ENCODE measurements at places on chromosomes 11 and 22.
A peak's percentile ranks its signal among the peaks of the same experiment; 100 is the strongest.

DNA sequence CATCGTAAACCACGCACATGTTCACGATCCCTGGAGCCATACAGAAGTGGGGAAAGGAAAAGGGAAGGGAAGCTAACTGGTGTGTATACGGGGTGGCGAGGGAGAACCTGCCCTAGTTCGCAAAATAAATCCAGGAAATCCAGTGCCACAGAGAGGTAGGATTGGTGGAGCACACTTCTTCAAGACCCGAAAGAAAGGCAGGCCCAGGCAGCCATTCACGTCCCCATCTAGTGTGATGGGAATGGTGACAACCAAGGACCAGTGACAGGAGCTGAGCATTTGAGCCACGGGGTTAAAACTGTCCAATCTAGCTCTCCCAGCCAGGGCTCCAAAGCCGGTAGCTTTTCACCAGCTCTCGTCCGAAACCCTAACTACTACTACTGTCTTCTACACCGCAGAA is 53.7 kb downstream of the IGSF9B start:
- DNase-seq = no peak

GRCh38 chr11:44634401-44635281 is 69.2 kb downstream of the CD82 start:
- DNase-seq = peak; percentile 91

DNA sequence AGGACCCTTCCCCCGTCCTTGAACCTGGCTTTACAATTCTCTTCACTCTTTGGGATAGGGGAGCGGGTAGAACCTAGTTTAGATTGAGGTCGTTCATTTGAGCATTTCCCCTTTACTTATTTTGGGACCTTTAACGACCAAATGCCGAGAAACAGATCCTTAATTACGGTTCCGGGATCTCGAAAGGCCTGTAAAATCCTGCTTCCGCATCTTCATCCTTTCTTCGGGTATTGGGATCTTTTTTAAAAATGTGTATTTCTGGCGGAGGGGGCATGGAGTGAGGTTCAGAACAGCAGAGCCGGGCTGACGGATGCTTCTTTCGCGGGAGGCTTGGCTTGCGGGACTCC is 395 bp upstream of the HIPK3 start:
- DNase-seq = no peak

GRCh38 chr11:130980071-130980862 is 64.0 kb upstream of the SNX19 start:
- DNase-seq = no peak

GRCh38 chr22:25068707-25069106 is 116.2 kb downstream of the KIAA1671 start:
- peak; percentile 80 for DNase-seq

DNA sequence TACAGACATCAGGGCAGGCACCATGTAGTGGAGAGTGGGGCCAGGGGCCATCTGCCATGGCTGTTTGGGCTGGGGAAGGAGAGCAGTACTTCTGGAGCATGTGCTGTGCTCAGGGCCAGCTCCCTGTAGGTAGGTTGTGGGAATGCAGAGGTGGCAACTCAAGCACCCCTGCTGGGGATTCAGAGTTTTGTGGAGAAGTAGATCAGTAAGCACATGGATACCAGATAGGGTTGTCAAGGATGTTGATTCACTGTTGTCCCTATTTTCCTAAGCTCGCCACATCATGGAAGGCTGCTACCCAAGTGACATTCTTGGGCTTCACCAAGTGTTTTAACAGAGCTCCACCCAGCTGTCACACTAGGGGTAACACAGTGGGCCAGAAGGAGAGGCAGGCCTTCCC is 67.2 kb downstream of the BMAL1 start:
- DNase-seq = no peak

- DNase-seq = no peak
These were observed 50.9 kb upstream of the ATXN10 start for GRCh38 chr22:45620706-45621105.

DNA sequence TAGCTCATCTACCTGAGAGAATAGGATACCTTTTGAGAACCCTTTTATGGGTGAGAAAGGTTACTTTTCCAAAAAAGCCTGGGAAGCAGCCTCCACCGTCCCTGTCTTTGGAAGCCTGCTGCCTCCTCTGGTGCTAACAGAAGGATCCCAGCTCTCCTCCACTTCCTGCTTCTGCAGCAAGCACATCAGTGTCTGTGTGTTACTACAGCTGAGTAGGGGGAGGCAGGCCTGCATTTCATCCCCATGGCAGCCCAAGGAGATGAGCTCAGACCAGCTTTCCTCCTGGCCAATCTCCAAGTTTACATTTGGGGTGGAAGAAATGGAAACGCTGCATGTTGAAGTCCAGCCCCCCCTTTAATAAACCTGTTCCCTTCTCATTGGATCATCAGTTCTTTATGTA is 7.4 kb upstream of the CCDC34 start:
- DNase-seq = no peak

- DNase-seq = peak; percentile 48
These were observed 9.4 kb downstream of the PGM2L1 start for GRCh38 chr11:74388678-74389327.

GRCh38 chr22:27780161-27780575 is 21.4 kb downstream of the MN1 start:
- DNase-seq = peak; percentile 63
